NCI-H1417 treated with DMSO at 0.1 percent for 48 hours (cell line): ENCODE measurements at places on chromosomes 11 and 22.

- DNase-seq: no peak
Observed at GRCh38 chr11:200224-201003, 6.8 kb downstream of the BET1L start.

- no peak for DNase-seq
Observed at GRCh38 chr22:48744283-48744641, 1083.4 kb downstream of the BRD1 start.

GRCh38 chr11:119952441-119952840 lies 185.5 kb downstream of the TRIM29 start:
- no peak for DNase-seq

DNA sequence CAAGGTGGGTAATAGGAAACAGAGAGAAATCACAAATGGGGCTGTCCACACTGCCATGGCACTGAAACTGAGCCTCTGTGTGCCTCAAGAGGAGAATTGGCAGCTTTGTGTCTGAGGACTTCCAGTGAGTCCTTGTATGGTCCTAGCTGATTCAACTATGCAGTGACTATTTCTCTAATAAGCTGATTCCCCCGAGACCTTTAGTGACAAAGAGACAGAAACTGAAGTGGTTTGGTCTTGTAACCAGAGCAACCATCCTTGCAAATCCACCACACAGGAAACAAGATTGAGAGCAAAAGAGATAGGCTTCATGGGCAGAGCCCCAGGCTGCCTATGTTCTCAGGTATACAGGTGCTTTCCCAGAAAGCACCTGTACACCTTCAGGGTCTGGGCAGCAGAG lies 1038.5 kb downstream of the NTM start:
- no peak for DNase-seq

- DNase-seq: no peak
Observed at GRCh38 chr22:20582520-20583361, 75.3 kb downstream of the MED15 start.

DNA sequence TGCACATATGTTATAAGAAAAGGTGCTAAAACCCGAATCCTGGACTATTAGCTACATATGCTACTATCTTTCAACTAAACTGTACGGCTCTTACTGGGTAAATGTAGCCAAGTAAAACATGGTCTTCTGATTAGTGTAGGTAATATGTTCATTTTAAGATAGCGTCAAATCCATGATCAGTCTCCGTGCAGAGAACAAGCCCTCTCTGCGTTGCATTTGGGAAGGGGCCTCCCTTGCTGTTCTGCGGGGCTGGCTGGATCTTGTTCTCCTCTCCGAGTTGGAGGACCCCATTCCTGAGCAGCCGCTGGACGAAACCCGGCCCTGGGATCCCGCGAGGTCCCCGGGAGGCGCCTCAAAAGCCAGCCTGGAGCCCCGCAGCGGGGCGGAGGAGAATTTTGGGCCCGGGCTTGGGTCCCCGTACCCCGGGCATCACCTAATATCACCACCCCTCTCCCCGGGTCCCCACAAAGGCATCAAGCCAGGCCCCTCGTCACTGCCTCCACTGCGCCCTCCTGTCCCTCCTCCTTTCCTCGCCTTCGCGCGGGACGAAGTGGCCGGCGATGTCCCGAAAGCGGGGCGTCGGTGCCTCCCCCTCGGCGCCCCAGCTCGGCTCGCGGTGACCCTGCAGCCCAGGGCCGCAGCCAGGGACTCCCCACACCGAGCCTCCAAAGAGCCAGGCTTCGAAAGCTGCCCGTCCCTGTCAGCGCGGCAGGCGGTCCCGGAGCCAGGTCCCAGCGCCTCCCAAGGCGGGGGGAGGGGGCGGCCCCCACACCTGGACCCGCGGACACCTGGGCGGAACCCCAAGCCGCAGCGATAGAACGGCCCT lies 54.5 kb upstream of the FBXO3 start:
- DNase-seq: no peak

DNA sequence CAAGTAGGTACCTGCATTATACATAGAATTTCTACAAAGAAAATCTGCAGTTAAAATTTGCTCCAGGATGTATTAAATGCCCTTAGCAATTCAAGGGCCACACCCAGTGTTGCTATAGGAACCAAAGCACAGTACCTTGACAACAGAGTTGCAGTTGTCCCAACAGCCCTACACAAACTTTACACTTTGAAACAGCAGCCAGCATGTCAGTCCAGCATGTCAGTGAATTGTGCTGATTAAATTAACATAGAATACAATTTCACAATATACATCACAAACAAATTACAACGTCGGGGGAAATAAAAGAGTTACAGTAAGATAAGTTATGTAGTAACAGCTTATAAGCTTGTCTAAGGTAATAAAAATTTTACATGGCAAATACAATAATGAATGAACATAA lies 389.2 kb downstream of the SOX6 start:
- DNase-seq: no peak

DNA sequence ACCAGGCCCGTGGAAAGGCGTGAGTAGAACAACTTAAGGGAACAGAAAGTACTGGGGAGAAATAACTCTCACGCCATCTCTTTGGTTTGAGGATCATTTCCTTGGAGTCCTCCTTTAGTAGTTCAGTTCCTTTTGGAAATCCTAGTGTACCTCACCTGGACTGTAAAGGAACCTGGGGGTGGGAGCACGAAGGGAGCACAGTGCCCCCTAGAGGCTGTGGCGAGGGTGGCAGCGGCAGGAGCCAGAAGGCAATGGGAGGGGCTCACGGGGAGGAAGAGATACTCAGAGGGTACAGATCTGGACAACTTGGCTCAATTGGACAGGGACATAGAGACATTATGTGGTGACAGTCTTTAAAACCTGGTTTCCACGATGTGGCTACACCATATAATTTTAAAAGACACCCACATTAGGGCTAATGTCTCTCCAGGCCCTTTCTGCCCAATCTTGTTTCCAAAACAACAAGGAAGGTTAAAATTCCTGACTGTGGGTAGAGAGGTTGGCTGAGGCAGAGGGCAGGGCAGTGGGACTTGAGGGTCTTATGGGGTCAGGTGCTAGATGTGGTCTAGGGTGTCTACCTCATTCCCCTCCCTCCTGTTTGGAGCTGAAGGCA lies 87.0 kb downstream of the CSNK2A3 start:
- no peak for DNase-seq

GRCh38 chr11:58830673-58831301 lies 13.7 kb downstream of the GLYATL2 start:
- no peak for DNase-seq

- DNase-seq: no peak
Observed at GRCh38 chr11:64358907-64359711, at the start of gene RPS6KA4. RPS6KA4 (plus strand) TSS chr11:64359162; CDS start chr11:64359236, 74 bp downstream.

DNA sequence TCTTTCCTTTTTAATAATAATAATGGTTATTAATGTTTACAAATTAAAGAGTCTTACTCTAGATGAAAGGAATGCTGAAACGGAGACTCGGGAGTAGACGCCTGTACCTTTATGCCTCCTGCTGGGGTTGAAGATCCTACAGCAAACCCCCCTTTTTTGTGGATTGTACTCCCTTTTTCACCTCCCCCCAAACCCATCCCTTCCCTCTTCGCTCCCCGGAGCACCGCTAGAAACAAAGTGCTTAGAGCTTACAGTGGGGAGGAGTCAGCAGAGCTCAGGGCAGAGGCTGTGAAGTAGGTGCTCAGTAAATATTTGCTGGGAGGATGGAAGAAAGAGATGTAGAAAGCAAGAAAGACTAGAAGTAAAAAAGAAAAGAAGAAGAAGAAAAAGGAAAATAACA lies 169.7 kb downstream of the NXPE2 start:
- no peak for DNase-seq

DNA sequence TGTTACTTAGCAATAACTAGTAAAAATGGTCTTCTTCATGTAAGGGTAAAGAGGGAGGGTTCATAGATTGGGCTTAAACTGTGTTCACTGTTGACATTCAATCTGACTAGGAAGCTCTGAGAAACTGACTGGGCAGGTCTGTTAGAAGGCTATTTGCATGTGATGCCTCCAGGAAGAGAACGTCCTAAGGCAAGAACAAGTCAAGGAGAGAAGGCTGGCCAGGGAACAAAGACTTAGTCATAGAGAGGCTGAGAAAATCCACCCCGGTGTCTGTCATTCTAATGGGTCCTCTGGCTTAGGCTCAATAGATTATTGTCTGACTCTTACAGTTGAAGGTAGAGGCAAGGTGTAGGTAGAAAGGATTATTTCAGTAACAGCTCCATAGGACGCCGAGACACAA lies 50.3 kb upstream of the CD44 start:
- no peak for DNase-seq

DNA sequence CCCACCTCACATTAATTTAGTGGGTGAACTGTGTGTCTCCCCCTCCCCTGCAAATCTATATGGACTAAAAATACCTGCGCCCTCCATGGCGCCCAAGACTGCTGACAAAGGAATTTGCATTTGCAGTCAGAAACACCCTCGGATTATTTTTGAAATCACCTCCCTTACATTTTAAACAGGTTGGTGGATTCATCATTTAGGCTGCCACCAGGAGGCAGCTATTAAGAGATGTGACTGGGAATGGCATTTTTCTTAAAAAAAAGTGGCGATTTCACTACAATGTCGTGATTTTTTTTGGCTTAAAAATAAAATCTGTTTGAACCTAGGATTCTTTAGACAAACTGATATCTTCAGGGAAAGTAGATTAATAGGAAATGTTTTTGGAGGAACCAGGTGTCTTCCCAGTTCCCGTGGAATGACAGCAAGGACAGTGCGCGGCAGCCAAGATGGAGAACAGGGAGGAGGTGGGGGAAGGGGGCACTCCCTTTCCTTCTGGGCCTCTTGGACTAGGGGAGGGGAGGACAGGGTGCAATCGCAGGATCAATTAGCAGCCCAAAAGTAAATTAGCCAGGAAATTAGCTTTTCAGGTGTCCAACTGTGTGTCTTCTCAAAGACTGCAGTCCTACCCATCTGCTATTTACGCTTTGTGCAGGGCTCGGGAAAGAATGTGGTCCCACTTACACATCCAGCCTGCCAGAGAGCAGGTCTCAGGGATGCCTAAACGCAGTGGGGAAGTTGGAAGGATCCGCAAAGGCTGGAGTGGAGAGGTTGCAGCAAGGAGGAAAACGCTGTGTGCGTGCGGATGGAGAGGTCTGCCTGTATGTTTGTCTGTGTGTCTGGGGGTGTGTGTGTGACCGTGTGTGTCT lies 496.4 kb downstream of the NTM start:
- no peak for DNase-seq

DNA sequence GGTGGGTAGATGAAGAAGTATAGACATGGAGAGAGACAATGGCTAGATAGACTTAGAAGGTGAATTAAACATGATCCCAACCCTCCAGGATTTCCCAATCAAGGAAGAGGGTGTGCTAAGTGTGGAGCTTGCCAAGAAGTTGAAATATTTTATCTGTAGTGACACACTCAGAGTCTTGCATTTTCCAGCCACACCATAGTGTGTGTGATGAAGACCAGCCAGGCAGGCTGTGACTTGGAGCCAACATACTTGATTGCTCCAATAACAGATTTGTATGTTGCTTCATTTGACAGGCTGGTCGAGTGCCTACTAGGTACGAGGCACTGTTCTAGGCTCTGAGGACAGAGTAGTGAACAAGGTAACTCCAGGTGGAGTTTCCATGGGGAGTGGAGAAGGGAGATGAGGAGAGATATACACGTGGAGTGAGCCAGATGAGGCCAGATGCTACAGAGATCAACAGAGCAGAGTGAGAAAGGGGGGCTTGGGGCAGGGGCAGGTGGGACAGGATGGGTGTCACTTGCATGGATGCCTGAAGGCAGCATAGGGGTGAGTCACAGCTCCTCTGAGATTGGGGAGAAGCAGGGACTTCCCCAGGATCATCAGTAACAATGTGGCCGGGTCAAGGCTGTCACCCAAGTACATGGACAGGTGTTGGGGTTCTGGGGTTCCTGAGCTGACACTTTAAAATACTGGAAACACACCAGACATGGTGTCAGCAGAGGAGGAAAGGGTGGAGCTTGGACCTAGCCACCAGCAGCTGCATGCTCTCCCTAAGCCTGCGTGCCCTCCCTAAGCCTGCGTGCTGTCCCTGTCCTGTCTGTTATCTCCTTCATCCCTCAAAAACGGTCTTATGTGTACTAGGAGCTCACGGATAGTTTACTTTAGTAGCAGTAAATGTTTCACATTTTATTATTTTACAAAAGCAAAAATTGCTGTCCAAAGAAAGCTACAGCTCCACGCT lies 23.6 kb downstream of the PDGFB start:
- DNase-seq: no peak

DNA sequence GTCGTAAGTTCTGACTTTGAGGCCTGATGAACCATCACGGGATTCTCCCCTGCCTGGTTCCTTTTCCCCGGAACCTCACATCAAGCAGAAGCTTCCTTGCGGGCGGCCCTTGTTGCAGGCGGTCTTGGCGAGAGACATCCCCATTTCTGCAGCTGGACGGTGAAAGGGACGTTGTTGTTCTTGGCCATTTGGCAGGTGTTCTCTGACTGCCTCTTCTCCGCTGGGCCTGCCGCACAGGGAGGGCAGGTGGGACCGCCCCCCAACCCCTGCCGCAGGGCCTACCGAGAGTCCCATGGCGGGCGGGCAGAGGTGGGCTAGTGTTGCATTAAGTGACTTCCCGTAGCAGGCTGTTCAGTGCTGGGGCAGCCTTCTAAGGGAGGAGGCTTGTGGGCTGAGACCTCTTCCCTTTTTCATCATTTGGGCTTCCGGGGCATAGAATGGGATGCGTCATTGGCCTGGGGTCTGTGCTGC lies 26.9 kb upstream of the GRAMD4 start:
- no peak for DNase-seq

- no peak for DNase-seq
Observed at GRCh38 chr11:119629834-119630624, 99.0 kb downstream of the NECTIN1 start.

DNA sequence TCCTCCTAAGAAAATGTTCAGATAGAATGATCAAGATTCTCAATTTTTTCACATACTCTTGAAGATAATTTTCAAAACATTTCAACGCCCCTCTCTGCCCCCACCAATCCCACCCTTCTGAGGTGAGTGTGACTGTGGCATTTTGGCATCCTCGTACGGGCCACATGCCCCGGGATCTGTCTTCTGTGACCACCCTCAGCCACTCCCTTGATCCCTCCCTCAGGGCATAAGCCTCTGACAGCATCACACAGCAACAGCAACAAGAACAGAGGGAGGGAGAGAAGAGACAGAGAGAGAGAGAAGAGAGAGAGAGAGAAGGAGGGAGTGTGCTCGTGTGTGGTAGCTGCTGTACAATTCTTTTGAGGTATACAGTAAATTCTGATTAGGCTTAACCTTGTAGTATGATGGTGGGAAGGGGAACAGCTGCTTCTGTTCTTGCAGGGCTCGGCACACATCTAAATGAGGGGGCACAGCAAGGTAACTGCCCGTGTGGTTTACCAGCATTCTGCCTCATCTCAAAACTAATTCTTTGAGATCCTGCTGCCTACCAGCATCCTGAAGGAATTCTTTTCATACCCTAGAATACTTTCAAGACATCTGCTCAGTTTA lies 21.4 kb downstream of the SCUBE2 start:
- DNase-seq: no peak

- no peak for DNase-seq
Observed at GRCh38 chr22:42928969-42929837, 72.1 kb upstream of the ARFGAP3 start.
